ENCODE measurements at places on chromosomes 16 and 17.

GRCh38 chr16:74807052-74807646 is 32.5 kb upstream of the FA2H start:
- no peak for DNase-seq

DNA sequence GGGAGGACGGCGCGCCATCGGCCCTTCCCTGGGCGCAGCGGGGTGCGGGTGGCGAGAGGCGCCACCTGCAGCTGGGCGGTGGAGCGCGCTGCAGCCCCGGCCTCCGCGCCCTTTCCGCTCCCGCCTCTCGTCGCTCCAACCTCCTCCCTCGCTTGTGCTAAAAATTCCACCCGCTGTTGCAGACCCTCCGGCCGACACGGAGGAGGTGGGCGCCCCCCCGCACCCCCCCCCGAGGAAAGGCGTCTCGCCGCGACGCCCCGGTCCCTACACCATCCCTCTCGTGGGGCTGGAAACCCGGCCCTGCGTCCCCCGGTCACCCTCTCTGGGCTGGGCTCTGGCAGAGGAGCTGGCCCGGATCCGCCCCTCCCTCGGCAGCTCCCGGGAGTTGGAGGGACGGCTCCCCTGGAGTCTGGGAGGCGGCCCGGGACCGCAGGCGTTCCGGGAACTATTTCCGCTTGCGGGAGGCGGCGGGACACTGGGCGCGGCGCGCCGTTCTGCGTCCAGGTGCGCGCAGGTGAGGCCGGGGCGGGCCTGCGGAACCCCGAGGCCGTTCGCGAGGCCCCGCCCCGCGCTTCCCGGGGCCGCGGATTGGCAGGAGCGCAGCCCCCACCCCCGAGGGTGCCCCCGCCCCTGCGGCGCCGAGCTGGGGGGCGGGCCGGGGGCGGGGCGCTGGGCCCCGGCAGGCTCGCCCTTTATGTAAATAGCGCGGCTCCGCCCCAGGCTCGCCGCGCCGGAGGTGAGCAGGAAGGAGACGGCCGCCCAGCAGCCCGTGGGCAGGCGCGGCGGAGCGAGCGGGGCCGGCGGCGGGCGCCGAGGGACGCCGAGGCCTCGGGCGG is at the start of gene LLGL2:
Gene LLGL2 (plus strand): TSS at position 728 of the 836 bp plus-strand sequence. CDS start 17,730 bp downstream, outside the sequence.
- DNase-seq: peak; percentile 97

DNA sequence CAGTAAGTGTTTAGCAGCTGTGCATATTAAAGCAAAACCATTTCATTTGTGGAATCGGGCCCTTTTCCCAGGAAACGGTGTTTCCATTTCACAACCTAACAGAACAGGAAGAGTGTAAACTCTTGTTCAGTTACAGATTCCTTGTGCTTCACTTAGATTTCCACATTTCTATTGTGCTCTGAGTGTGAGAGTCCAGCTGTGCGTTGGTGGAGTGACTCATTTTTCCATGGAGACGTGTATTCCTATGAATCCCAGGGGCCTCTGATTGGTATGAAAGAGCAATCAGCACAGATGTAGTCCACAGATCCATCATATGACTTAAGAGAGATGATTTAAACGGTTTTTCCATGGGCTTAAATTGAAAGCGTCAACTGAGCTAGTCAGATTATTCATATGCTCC is 13.3 kb upstream of the CAVIN1 start:
- no peak for DNase-seq

DNA sequence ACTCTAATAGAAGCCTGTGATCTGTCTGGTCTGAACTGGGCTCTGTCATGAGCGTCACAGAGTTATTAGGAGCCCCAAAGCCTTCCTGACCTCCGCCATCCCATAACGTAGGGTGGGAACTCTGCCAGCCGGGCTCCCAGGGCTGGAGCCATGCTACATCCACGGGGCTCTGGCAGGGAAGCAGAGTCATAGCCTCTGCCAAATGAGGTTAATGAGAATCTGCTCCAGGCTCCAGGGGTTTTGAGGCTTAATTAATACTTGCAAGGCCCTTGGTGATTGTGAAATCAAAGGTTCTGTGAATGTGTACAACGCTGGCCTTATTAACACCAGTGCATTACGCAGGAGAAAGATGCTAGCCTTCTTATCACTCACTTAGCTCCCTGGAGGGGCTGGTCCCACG is 42.4 kb upstream of the ZFP90 start:
- no peak for DNase-seq

- DNase-seq: no peak
Observed at GRCh38 chr17:5785867-5786509, 201.7 kb upstream of the NLRP1 start.

DNA sequence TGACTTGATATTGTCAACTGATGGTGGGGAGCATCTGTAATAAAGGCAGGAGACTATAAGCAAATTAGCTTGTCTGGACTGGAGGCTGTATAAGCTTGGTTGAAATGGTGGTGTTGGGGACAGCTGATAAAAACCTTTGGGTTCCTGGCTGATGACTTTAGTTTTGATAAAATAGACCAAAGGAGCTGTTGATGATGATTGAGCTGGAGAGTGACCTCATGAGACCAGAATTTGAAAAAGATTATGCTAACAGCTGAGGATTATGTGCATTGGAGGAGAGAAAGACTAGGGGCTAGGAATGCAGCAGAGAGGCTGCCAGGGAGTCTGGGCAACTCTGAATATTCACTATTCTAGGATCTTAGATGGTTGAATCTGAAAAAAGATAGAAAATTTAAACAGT is 8.7 kb upstream of the CDC27 start:
- DNase-seq: no peak

GRCh38 chr16:1424028-1424427 is 3.5 kb upstream of the UQCC4 start:
- DNase-seq: no peak

DNA sequence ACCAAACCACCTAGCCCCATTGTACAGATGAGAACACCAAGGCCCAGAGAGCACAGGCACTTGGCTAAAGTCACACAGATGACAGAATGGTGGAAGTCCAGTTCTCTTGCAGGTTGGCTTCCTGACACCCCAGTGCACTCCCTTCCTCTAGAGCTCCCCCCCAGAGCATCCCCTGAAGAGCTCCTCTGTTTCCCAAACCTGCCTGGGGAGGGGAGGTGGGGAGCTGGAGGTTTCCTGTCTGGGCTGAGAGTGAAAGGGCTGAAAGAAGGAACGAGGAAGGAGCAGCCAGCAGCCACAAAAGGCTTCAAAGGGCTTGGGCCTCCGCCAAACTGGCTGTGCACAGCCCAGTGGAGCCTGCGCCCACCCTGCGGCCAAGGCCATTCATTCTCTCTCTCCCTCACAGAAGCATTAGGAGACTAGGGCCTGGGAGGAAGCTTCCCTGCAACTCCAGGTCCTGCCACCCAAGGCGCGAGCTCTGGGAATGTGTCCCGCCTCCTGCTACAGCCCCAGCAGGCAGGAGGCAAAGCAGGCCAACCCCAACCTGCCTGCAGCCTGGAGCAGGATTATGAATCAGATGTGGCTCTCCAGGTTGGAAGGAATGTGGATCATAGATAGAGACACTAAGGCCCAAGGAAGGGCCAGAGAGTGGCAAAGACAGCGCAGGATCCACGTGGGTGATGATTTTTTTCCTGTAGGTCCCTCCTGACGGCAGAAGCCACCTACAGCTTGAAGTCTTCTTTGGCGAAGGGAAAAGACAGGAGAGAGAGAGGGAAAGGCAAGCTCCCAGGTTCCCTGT is 913 bp downstream of the SLC13A5 start:
- no peak for DNase-seq

DNA sequence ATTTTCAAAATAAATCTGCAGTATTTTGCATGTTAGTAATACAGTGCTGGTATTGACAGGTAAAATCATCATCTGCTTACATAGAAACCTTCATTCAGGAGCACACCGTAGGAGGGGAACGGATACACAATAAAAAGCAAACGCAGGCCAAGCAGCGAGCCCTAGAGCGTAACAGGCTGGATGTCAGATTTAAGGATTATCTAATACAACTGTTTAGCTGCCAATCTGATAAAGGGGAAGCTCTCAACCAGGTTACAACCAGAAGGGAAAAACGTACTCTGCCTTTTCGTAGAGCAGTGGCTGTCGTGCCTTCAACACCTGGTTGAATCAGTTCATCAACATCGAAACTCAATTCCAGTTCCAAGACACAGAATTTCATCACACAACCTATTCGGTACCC is 16.4 kb upstream of the CUEDC1 start:
- no peak for DNase-seq

GRCh38 chr16:48361540-48362144 is 23.6 kb downstream of the SIAH1 start:
- DNase-seq: no peak

- DNase-seq: no peak
Observed at GRCh38 chr16:49785970-49786369, 69.9 kb downstream of the ZNF423 start.

- no peak for DNase-seq
Observed at GRCh38 chr17:76920364-76921139, 52.3 kb downstream of the MGAT5B start.

DNA sequence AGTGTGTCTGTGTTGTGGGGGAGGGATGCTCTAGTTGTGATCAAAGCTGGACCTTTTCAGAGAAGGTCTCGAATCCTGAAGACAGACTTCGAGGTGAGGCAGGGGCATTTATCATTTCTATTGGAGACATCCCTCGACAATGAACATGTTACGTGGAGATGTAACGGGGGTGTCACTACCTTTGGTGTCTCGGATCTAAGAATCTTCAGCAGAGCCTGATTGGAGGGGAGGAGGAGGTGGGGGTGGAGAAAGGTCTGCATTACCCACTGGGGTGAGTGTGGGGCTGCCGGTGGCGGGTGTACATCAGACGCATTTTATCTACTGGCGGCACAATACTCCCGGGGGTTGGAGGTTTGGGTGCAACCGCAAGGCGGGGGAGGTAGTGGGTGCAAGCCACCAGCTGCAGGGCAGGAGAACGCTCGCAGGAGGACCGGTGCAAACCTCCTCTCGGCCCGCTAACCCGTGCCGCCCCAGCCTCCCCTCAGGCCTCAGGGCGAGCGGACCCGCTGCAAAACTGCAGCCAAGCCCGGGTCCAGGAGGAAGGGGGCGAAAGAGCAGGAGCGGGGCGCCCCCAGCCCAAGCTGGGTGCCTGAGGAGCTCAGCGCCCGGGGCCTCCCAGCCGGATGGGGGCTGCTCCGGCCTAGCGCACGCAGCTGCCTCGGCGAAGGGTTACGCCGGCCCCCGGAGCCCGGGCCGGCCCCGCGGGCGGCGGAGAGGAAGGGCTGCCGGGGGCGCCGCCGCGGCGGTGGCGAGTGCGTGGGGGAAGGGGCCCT is 735 bp downstream of the ZNF652 start:
- DNase-seq: peak; percentile 55

- DNase-seq: no peak
Observed at GRCh38 chr16:56844056-56844455, 21.0 kb upstream of the SLC12A3 start.

DNA sequence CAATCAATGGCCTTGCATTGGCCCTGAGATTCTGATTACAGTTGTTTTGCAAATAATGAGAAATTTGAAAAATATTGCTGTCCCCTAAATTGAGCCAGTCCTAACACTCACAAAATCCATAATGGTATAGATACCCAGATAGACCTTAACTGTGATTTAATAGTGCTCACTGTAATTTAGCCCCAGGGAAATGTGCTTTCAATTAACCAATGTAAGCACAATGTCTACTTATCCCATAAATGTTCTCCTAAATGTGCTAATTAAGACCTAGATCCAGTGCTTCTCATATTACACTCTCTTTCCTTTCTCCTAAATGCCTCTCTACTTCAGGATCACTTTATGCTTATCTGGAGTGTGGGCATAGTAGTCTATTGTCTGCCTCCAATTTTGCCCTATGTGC is 417.8 kb upstream of the CCL2 start:
- peak; percentile 66 for DNase-seq

- DNase-seq: no peak
Observed at GRCh38 chr17:80787881-80788280, 203.8 kb upstream of the CHMP6 start.

GRCh38 chr17:69098625-69099024 is 37.9 kb upstream of the ABCA9 start:
- no peak for DNase-seq

- DNase-seq: no peak
Observed at GRCh38 chr16:82972331-82972919, 345.7 kb downstream of the CDH13 start.

DNA sequence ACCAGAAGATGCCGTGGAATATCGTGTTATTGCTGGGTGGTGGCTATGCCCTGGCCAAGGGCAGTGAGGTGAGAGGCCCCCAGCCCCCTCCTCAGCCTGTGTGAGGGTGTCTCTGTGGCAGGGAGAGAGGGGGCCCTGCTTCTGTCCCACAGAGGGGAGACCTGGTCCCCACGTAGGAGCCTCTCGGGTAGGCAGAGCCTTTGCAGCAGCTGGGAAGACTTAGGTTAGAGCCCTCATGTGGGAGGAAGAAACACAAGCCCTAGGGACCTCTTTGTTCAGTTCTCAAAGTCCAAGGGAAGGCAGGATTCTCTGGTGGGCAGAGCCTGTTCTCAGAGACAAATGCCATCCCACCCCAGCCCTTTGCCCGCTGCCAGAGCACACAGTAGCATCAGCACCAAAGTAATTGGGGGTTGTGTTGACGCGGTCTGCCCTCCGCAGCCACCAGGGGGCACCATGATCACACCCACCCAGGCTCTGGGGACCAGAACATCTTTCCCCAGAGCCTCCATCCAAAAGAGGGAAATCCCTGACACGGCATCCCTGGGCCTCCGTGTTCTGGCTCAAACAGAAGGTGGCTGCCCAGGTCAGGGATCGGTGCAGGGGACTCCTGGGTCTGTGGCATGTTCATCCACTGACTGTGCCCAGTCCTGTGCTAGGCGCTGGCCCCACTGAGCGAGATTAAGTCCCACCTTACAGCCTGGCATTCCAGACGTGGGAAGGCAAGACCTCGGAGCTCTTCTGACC is 11.5 kb upstream of the FOXN1 start:
- DNase-seq: peak; percentile 80

GRCh38 chr16:56777482-56777881 is 47.6 kb downstream of the NUP93 start:
- no peak for DNase-seq

- peak; percentile 14 for DNase-seq
Observed at GRCh38 chr17:65470783-65471182, 90.7 kb downstream of the AXIN2 start.

DNA sequence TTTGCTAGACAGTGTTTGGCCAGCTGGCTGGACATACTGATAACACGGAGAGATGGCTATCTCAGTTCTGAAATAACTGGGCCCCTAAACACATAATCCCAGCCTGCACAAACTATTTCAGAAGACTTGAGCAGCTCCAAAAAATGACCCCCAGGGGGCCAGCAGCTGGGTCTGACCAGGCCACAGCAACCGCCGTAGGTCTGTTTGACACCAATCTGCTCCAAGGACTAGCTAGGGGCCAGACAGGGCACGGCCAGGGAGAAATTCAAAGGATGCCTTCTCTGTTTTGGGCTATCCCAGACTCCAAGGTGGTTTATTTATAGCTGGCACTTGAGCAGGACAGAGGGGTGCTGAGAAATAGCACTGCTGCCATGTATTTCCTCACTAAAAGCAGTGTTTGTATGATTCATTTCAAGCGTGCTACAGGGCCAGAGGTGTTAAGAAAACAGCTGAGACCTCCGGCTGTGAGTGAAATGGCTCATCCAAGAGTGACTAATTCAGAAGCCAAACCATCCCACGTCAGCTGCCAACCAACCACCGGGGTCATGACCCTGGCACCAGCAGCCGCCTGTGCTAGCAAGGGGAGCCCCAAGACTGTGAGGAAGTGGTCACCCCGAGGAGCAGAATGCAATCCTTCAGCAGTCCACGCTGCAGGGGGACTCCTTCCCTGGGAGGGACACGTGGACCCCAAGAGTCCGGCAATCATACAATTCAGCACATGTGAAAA is 5.7 kb downstream of the GGA2 start:
- DNase-seq: peak; percentile 57
